ENCODE measurements at places on chromosomes 13 and 19.

DNA sequence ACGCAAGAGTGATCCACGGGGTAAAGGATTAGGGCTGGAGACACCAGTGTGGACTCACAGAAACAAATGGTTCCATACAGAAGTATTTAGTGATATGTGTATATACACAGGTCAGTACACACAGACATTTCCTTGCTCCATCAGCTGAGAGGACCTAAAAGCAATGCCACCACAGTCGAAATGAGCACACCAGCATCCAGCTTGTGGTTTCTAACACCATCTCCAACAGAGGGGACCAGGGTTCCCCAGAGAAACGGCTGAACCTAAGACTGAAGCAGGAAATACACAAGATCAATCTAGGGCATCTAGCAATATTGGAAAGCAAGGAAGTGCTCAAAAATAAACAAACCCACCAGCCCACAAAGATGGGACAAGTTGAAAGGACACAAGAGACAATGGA, 7.6 kb downstream of the GGACT start:
- no peak for DNase-seq

- no peak for DNase-seq
Measured at GRCh38 chr13:94236872-94237271, 242.6 kb downstream of the DCT start.

DNA sequence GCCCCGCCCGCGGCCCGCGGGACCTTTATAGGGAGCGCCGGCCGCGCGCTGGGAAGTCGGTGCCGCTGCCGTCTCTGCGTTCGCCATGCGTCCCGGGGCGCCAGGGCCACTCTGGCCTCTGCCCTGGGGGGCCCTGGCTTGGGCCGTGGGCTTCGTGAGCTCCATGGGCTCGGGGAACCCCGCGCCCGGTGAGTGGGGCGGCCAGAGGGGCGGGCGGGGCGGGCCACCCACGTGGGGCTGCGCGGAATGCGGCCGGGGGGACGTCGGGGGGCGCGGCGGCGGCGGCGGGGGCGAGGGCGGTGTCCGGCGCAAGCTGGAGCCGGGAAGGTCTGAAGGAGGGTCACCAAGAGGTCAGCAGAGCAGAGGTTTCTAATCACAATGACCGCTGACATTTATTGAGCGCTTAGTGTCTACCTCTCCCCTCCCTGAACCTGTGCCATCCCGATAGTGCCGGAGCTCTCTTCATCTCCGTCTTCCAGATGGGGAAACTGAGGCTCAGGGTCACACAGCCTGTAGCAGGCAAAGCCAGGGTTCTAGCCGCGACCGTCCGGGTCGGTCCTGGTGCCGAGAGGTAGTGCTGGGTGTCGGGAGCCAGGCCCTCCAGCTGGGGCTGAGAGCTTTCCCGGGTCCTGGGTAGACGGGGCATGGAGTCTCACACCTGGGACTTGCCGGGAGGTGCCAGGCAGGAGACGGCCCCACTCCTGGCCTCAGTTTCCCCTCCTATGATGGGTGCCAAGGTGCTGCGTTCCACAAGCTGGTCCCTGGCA, at the start of gene FSTL3:
Gene FSTL3 (plus strand): TSS at position 54 of the 767 bp plus-strand sequence. CDS start 32 bp downstream, at position 86.
- no peak for DNase-seq

GRCh38 chr19:50497022-50497405, 14.0 kb downstream of the JOSD2 start:
- no peak for DNase-seq

DNA sequence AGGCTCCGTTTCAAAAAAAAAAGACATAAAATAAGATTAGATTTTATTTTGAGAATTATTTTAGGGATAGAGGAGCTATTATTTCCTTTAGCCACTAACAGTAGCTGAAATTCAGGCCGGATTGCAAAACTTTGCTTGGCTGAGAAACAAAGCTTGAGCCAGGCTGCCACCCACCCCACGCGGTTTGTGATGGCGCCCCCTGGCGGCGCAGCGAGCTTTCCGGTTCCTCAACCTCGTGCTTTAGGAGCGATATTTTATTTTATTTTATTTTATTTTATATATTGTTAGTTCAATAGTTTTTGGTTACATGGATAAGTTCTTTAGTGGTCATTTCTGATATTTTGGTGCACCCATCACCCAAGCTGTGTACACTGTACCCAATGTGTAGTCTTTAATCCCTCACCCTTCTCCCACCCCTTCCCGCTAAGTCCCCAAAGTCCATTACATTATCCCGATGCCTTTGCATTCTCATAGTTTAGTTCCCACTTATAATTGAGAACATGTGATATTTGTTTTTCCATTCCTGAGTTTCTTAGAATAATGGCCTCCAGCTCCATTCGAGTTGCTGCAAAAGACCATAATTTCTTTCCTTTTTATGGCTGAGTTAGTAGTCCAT, 19.8 kb upstream of the CEACAM4 start:
- DNase-seq, result no peak

GRCh38 chr13:40562975-40563349, 103.5 kb downstream of the FOXO1 start:
- no peak for DNase-seq

GRCh38 chr13:109454167-109454917, 332.0 kb downstream of the IRS2 start:
- no peak for DNase-seq

DNA sequence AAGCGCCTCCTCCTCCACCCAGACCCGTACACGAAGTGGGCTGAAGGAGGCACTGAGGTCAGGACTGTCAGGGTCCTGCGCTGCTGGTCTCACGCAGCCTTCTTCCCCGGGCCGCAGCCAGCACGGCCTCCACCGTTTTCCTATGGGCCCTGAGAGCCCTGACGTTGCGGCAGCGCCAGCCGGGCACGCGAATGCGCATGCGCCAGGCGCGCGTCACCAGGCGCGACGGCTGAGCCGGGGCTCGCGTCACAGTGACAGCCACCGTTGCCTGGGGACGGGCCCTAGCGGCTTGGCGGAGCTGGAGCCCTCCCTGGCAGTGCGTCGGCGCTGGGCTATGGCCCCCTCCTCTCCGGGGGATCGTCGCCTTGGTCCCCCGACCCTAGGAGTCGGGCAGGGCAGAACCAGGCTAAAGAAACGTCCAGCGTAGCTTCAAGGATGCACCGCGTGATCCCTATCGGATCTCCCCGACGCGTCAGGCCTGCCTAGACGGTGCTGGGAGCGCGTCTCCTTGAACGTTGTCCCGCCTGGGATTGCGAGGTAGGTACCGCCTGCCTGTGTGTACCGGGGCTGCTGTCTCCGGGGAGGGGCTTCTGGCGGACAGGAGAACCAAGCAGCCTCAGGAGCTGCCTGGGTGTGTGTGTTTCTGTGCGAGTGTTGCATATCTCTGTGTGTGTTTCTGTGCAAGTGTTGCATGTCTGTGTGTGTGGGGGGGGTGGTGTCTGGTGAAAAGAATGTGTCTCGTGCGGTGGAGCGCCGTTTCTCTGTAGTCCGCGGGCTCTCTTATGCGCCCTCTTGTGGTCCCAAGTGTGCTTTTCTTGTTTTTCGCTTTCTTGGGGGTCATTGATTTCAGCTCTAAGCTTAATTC, 43.2 kb downstream of the ZNF571 start:
- DNase-seq, result no peak

GRCh38 chr19:11769995-11770394, 3.2 kb downstream of the ZNF441 start:
- DNase-seq, result no peak

- DNase-seq, result peak; percentile 44
Measured at GRCh38 chr19:41871573-41872383, 5.3 kb upstream of the CD79A start.

- DNase-seq, result no peak
Measured at GRCh38 chr13:95530178-95530577, 22.3 kb upstream of the CLDN10 start.

- no peak for DNase-seq
Measured at GRCh38 chr19:21947775-21948174, 63.0 kb downstream of the ZNF208 start.

DNA sequence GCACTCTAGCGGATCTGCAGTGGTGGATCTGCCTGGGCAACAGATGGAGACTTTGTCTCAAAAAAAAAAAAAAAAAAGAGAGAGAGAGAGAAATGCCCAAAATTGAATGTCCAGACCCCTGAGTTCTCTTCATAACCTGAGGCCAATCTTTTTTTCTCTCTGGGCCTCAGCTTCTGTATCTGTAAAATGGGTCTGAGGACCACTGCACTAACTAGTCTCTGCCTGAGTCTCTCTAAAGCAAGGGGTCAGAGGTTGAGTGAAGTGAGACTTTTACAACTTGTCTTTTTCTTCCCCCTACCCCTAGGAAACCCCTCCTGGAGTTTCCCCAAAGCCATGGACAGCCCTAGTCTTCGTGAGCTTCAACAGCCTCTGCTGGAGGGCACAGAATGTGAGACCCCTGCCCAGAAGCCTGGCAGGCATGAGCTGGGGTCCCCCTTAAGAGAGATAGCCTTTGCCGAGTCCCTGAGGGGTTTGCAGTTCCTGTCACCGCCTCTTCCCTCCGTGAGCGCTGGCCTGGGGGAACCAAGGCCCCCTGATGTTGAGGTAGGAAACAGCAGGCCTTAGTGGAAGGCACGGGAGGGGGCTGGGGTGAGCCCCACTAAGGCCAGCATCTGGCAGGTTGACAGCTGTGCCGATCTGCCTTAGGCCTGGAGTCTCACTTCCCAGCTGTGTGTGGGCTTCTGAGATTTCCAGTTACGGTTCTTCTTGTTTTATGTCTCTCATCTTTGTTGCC, 1.8 kb downstream of the TMEM91 start:
- no peak for DNase-seq

GRCh38 chr13:48156466-48156865, 61.6 kb upstream of the MED4 start:
- peak; percentile 70 for DNase-seq

DNA sequence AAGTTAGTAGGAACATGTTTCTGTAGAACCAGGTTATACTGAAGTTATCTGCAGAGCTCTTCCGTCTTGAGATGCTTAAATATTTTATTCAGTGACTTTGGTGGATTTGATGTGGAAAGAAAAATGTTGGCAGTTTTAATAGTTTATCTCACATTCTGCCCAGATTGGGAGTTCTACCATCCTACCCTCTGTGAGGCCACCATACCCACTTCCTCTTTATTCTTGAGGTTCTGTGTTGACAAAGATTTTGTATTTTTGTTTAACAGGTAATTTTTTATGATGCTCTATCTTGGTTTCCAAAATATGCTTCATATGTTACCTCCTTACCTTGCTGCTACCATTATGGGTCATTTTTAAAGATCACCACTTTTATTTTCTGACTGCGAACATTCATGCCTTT, 156.2 kb upstream of the ATXN8OS start:
- DNase-seq, result no peak

All from activated T-helper 1 cell treated with anti-CD3 and anti-CD28 coated beads, Interleukin-2, amount 50 U/mL, for 16 hours (primary cell).